ENCODE measurements at places on chromosomes 5 and 9. TPM values are rescaled to one million over a fixed set of nuclear protein-coding genes. Genes with fewer than 3 reads are reported as not detected.

The CRAT gene
- polyA plus RNA-seq = 34.0 TPM

The MAST4 gene
- polyA plus RNA-seq = 7.3 TPM

The PRDM9 gene
- polyA plus RNA-seq = not detected

The NEK6 gene
- polyA plus RNA-seq = 27.1 TPM

The IRX1 gene
- 0.49 TPM for polyA plus RNA-seq

The CER1 gene
- polyA plus RNA-seq = 0.11 TPM

The CARTPT gene
- not detected for polyA plus RNA-seq
